Hindlimb muscle (tissue), 1 donor: ENCODE measurements at places on chromosomes 12 and 14. TPM values are rescaled to one million over a fixed set of nuclear protein-coding genes. Genes with fewer than 3 reads are reported as not detected.

- DNase-seq: no peak
Observed at GRCh38 chr14:99136047-99136400, 136.0 kb downstream of the BCL11B start.

DNA sequence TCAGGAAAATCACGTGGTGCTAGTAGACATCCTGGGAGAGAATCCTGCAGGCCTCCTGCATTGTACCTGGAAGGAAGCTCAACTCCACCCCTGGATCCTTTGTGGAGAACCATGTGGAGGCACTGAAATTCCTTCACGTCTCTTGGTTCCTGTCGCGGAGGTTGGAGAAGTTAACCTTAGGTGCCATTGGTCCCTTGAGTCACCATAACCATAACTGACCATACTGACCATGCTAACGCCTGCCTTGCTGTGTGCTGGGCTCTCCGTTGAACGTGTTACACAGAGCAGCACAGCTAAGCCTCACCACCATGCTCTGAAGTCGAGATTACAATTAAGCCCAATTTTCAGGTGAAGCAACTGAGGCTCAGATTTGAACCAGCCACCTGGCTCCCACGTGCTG lies 18.6 kb downstream of the C14orf132 start:
- no peak for DNase-seq

DNA sequence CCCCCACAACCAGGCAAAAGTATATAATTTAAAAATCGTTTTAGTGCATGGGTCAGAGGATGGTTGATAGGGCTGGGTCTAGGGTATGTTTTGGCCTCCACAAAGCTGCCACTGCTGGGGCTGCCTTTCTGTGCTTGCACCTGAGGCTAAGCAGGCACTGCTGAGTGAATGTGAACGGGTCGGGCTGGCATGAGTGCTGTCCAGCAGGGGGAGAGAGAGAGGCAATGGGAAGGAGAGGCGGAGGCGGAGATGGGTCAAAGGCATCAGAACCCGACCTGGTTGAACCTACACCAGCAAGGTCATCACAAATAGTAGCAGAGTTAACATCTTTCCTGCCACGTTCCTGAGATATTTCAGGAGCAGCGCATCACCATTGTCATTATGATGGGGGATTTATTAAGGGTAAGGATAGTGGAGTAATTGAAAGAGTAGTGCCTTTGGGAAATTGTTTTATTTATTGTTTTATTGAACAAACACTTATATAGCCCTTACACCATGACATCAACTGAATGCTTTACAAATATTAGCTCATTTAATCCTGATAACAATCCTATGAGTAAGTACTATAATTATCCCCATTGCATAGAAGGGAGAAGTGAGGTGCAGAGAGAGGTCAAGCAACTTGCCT lies 5.8 kb upstream of the NRXN3 start:
- no peak for DNase-seq

The CRIP1 gene
- 36.2 TPM for polyA plus RNA-seq

- DNase-seq: no peak
Observed at GRCh38 chr12:62106547-62107185, 153.5 kb upstream of the USP15 start.

DNA sequence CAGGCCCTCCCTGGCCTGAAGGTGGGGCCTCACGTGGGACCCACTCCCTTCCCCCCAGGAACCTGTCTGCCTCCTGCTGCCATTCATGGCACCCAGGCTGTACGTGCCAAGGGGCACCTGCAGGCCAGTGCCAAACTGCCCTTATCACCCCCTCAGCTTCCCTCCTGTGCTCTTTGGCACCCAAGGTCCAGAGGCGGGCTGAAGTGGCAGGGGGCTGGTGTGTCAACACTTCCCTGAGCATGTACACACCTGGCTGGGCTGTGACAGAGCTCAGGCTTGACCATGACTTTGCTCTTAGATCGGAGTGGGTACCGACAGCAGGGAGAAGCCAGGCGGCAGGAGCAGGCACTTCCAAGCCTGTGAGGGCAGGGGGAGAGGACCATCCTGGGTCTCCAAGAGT lies 41.6 kb downstream of the HSD17B6 start:
- no peak for DNase-seq

The PACS2 gene
- polyA plus RNA-seq: 116 TPM
